NCI-H1092 treated with DMSO at 0.1 percent for 48 hours (cell line): ENCODE measurements at places on chromosomes 5 and 9.

GRCh38 chr5:76086095-76086494, 2.9 kb downstream of the SV2C start:
- DNase-seq = no peak

DNA sequence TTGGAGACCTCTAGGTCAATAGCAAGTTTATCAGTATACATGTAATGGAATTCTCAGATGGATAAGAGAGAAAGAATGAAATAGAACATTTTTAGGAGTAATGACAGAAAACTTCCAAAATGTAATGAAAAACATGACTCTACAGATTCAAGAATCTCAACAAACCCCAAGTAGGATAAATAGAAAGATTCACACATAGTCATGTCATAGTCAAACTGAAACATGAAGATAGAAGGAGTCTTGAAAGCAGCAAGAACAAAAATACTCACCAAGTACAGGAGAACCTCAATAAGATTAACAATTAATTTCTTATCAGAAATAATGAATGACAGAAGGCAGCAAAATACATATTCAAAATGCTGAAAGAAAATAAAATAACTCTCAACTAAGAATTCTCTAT, 164.5 kb downstream of the SPATA31D1 start:
- DNase-seq = no peak

- no peak for DNase-seq
Measured at GRCh38 chr9:109743696-109744095, 36.3 kb upstream of the PALM2AKAP2 start.

DNA sequence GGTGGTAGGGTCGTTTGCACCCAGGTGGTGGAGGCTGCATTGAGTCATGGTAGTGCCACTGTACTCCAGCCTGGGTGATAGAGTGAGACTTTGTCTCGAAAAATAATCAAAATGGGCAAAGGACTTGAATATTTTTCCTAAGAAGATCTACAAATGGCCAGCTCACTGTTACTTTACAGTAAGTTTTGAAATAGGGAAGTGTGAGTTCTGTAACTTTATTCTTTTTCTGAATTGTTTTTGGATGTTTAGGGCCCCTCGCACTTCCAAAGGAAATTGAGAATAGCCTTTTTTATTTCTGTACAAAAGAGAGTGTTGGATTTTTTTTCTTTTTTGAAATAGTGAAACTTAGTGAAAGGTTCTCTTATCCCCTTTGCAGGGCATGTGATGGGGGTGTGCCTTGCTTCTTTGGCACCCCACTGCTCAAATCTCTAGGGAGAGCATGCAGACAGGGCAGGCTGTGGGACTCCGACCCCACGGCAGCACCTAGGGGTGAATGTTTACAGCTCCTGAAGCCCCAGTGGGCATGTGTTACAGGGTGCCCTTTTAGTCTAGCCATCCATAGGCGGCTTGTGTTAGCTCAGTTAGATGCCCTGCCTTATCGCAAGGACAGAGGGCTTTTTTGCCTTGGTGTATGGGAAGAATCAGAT, 33.3 kb downstream of the GPBP1 start:
- no peak for DNase-seq

DNA sequence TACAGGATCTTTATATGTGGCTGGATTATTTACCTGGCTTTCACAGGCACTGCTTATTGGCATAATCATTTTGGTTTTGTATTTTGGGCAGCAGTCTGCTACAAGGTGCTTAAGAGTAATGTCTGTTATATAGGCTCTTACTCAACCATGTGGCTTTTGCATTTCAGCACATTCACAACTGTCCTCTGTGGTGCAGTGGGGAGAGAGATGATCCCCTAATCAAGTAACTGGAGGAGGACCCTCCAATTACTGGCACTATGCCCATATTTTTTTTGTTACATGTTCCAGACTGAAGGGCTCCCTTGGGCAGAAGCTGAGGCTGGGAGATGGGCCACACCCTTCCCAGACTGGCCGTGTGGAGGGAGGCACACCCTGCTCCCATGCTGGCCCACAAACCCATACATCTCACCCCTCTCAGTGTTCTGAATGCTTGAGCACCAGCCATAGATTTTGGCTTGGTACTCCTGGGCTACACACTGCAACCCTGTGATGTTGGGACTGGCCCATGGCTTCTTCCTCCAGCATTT, 173.5 kb downstream of the FAM174A start:
- no peak for DNase-seq

DNA sequence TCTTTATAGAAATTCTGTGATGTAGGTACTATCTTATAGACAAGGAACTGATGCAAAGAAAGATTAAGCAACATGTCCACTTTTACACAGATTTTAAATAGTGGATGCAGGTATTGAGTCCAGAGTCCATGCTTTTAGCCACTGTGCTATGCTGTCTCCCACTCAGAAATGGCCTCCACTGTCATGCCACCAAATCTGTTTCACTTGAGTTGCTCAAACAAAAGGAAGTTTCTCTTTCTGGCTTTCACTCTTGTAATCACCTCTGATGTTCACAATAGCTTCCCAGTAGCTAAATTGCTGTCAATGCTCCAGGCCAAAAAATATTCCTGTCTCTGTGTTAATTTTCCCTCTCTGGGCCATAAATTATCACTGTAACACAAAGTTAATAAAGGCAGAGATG, 77.0 kb upstream of the RASA1 start:
- DNase-seq = no peak

DNA sequence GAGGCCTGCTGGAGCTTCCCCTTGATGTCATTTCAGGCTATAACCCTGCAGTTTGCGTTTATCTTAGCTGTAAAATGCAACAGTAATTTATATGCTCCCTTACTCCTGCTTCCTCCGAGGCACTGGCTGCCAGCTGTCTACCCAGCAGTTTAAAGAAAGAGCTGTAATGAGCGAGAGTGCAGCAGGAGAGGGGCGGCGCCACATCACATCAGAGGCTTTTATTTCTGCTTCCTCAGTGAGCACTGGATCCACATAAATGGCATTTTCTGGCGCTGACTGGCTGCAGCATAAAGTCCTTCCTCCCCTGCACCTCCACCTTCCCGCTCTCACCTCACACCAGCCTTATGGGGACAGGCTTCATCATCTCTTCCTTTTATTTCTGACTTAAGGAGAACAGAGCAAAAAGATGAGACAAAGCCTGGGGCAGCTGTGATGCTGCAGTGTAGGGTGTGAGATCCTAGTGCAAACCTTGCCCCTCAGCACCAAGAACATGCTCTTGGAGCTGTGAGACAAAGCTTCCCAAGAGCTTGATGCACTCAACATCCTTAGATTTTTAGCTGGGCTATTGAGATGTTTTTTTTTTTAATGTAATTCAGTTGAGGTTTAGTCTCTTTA, 829.6 kb upstream of the ZNF608 start:
- DNase-seq = peak; percentile 80

DNA sequence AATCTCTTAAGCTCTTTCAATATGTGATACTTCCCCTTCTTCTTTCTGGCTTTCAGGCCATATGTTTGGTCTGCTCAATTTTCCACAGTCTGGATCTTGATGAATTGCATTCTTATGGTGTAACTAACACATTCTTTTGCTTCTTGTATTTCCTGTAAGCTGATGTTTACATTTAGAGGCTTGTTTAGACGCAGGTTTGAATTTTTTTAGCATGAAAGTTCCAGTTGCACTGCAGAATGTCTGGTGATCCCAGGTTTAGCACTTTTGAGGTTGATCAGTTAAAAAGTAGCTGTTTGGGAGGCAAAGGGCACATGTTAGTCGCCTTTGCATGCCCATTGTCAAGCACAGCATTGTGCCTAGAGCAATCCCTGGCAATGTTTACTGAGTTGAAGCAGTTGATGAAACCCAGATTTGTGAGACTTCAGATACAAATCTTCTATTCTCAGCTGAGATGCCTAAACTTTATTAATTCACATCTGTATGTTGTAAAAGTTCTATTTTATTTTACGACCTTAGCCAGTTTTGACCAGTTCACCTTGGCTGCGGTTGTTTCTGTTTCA, 59.6 kb upstream of the SPATA31C2 start:
- DNase-seq = no peak

- no peak for DNase-seq
Measured at GRCh38 chr9:134193912-134194535, 29.7 kb upstream of the RNU6ATAC start.

DNA sequence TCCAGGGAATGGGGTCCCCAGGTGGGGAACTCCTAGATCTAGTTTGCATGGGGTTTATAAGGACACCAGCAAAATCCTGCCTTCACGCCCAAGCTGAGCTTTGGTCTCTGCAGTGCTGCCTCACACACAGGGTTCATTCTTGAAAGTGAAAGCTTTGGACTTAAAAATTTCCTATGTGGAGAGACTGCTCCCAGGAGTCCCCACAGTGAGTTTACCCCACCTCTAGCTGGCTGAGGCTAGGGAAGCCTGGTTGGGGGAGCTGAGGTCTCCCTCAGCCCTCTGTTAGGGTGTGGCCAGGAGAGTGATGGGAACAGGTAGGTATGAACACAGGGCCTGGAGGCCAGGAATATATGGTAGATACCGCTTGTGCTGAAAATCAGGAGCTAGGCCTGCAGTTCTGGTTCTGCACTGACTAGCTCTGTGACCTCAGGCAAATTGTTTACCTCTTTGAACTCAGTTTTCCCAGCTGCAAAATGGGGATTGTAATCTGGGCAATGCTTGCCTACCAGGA, 41.5 kb upstream of the LARP1 start:
- DNase-seq = no peak

- DNase-seq = no peak
Measured at GRCh38 chr5:137632716-137633115, 103.2 kb downstream of the KLHL3 start.

GRCh38 chr5:133247151-133247709, 195.4 kb downstream of the HSPA4 start:
- no peak for DNase-seq

- no peak for DNase-seq
Measured at GRCh38 chr5:163838738-163839137, 333.3 kb downstream of the MAT2B start.

- DNase-seq = peak; percentile 69
Measured at GRCh38 chr5:100406640-100407039, 128.5 kb upstream of the FAM174A start.

DNA sequence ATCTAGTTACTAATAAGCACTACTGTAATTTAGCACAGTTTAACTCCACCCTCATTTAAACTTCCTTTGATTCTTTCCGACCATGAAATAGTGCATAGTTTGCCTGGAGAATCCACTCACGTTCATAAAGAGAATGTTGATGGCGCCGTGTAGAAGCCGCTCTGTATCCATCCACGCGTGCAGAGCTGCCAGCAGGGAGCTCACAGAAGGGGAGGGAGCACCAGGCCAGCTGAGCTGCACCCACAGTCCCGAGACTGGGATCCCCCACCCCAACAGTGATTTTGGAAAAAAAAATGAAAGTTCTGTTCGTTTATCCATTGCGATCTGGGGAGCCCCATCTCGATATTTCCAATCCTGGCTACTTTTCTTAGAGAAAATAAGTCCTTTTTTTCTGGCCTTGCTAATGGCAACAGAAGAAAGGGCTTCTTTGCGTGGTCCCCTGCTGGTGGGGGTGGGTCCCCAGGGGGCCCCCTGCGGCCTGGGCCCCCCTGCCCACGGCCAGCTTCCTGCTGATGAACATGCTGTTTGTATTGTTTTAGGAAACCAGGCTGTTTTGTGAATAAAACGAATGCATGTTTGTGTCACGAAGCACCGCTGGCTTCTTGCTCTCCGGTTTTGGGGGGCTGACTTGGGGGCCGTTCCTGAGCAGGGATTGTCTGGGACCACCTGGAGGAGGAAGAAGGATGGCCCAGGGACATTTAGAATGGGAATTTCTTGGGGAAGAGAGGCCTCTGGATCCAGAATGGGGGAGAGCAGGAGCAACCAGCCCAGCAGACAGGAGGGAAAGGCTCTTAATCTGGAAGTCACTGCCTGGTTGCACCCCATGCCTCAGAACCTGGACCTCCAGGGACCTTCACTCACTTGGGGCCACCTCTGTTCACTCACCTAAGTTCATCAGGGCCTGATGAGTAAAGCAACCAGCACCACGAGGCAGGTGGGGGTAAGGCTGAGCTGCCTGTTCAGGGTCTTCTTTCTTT, 35.4 kb downstream of the CXXC5 start:
- no peak for DNase-seq

GRCh38 chr9:23779220-23779619, 46.8 kb downstream of the ELAVL2 start:
- DNase-seq = no peak

- DNase-seq = peak; percentile 81
Measured at GRCh38 chr9:95268681-95269080, 48.8 kb downstream of the FANCC start.

DNA sequence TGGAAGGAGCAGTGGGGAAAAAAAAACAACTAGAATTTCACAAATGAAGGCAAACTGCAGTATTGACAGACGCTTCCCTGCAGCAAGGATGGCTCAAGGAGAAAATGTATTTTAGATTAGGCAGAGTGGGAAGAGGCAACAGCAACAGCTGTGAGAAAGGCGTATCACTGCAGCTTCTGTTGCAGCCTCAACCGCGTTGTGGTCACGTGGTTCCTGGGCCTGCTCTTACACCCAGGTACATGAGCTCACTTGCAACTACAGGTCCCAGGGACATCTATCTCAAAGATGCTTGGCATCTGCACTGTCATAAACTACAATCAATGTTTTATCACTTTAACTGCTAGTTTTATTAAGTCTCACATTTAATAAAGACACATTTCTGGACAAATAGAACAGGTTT, 36.0 kb upstream of the GOLM1 start:
- DNase-seq = no peak

DNA sequence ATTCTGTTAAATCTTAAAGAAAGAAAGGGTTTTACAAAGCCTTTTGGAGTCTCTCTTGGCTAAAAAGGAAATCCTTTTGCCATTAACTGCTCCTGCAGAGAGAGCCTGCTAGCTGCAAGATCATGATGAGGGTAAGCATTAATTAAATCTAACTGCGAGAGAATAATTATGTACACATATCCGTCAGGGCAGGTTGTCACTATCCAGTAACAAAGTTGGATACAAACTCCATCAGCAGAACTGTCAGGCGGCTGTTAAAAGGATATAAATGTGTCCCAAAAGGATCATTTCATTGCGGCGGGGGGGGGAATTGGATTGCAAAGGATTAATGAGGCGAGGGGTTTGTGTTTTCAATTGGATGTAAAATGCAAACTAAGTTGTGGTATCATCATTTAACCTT, 289.3 kb downstream of the ASTN2 start:
- DNase-seq = no peak

DNA sequence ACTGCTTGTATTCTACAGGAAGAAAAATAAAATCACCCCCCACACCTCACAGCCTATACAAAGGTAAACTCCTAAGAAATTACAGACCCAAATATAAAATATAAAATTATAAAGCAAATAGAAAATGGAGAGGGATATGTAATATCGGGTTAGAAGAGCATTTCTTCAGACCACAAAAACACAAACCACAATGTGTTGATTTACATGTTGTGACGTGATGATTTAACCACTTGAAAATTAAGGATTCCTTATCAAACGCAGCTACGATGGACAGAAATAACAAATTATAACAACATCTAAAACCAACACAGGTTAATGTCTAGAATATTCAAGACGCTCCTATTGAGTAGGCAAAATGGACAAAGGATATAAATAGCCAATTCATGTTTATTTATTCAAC, 26.3 kb downstream of the SSBP2 start:
- DNase-seq = no peak
